DMS53 (cell line): ENCODE measurements at places on chromosomes 6 and 20.

DNA sequence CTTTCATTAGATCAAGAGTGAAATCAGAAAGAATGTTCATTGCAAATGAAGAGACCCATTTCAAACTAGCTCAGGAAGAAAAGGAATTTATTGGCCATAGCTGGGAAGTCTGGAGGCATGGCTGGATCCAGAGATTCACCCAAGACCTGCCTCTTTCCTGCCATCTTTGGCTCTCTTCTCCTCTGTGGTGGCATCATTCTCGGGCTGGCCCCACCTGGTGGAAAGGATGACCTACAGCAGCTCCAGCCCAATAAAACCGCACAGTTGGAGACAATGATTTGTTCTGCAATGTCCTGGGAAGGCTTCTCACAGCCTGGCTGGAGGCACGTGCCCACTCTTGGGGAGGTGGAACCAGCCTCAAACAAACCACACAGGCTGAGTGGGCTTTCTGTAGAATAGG, 18.1 kb upstream of the FERMT1 start:
- DNase-seq = peak; percentile 61

DNA sequence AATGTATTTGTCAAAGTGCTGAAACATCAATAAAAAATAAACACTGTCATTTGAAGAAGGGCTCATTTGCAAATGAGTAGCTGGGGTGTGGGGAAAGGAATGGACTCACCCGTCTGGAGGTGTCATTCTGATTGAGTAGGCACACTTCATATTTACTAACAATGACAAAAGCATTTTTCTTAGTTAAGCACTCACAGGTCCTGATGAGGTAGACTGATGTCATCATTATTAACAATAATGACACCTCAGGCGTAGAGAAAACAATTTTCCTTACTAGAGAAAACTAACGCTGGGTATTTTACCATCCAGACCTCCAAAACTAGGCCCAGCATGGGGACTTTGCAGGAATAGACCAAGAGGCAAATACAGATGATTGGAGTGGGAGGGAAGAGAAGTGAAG, 76.0 kb downstream of the UNC5CL start:
- peak; percentile 24 for DNase-seq

- DNase-seq = no peak
Measured at GRCh38 chr6:40860443-40860842, 178.6 kb downstream of the UNC5CL start.

DNA sequence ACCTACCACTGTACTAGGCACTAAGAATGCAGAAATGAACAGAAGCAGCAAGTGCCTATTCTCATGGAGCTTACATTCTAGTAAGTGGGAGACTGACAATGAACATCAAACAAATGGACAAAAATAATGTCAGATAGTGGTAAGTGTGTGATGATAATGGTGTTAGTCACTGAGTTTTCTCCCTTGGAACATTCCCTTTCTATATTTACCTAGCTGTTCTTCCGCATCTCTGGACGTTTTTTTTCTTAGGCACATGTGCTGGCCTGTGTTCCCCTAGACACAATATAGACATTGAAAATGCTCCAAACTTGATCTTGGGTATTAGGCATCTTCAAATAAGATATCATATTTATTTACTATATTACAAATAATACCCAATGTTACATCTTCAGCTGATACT, 218.1 kb upstream of the GJE1 start:
- DNase-seq = no peak

DNA sequence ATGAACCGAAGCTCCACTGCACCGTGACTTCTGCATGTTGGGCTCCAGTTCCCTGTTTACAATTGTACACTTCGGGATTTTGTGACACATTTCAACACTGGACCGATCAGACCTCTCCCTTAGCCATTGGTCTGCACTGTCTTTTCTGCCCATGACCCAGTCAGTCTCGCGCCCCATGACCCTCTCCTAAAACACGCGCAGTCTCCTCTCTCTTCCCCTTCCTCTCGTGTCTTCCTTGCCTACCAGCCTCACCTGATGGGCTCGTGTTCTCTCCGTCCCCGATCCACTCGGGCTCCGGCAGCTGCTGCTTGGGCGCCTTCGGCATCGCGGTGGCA, 535 bp upstream of the ABCF1 start:
- peak; percentile 79 for DNase-seq

- DNase-seq = no peak
Measured at GRCh38 chr6:167294241-167294640, 3.1 kb downstream of the UNC93A start.

- DNase-seq = no peak
Measured at GRCh38 chr6:28587746-28588075, 62.0 kb downstream of the GPX5 start.

GRCh38 chr6:100426744-100427338, 37.9 kb downstream of the SIM1 start:
- DNase-seq = no peak
